ENCODE measurements at places on chromosomes 16 and 17.

GRCh38 chr17:80743181-80743771, 198.6 kb downstream of the RPTOR start:
- DNase-seq: no peak

DNA sequence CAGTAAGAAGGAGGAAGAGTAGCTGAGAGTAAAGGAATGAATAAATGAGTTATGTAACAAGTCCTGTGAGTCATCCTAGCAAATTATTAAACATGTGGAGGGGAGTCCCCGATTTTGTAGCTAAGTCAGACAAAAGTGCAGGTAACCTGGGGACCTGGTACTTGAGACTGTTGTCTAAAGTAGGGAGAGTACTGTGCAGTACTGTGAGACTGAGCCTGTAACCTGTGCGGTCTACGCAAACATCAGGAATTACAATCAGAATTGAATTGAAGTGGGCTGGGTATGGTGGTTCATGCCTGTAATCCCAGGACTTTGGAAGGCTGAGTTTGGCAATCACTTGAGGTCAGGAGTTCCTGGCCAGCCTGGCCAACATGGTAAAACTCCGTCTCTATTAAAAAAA, 35.7 kb downstream of the IKZF3 start:
- no peak for DNase-seq

DNA sequence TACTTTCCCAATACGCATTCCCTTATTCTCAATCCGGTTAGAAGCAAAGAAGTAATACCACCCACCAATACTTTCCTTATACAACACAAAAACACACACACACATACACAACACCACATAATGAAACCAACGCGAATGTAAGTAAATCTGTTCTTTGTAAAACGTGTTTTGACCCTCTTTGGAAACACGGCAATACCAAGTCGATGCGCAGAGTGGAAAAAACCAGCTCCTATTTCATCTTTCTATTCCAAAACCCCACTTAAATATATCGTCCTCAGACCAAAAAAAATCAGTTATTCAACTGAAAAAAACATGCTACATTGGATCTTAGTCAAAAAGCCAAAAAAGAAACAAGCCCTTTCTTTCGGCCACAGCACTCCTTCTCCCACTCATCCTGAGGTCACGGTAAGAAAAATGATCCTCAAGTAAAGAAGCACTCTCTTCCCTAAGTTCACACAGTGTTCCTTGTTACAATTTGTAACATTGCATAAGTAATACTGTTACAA, 31.0 kb upstream of the ARL4D start:
- no peak for DNase-seq

DNA sequence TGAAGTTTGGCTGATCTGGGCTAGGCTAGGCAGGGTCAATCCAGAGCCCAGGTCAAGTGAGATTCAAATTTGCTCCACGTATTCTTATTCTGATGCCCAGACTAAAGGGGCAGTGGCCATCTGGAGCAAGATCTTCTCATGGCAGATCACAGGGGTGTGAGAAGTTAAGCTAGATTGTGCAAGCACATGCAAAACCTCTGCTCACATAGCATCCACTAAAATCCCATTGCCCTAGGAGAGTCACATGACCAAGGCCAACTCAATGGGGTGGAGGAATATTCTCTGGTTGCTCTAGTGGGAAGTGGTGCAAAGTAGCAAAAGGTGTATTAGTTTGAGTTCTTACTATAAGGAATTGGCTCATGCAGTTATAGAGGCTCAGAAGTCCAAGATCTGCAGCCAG, 318.4 kb upstream of the ASIC2 start:
- no peak for DNase-seq

- DNase-seq: no peak
These were observed 116.4 kb upstream of the RCVRN start for GRCh38 chr17:10021272-10021984.

- no peak for DNase-seq
These were observed 5.9 kb downstream of the TSPOAP1 start for GRCh38 chr17:58322581-58323185.

DNA sequence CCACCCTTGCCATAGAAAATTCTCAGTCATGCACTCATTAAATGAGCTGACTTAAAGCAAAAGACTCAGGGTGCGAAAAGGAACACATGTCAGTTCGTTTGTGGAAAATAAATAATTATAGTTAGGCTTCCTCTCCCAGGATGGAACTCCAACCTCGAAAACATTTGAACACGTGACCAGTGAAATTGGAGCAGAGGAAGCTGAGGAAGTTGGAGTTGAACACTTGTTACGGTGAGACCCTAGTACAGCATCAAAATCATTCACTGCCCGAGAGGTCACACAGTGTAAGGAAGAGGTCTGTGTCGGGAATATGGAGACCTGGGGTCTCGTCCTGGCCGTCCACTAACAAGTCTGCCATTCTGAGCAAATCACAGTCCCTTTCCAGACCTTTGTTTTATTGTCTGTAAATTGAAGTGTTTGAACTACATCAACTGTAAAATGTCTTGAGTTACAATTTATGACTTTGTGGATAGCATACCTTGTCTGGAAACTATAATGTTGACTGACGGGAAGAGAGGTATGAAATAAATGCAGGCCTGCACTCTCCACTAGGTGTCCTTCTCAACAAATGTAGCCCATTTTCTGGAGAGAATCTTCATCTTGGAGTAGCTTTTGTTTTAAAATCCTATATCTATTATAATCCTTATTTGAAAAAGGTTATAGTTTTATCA, 7.7 kb downstream of the PSMD7 start:
- DNase-seq: no peak

DNA sequence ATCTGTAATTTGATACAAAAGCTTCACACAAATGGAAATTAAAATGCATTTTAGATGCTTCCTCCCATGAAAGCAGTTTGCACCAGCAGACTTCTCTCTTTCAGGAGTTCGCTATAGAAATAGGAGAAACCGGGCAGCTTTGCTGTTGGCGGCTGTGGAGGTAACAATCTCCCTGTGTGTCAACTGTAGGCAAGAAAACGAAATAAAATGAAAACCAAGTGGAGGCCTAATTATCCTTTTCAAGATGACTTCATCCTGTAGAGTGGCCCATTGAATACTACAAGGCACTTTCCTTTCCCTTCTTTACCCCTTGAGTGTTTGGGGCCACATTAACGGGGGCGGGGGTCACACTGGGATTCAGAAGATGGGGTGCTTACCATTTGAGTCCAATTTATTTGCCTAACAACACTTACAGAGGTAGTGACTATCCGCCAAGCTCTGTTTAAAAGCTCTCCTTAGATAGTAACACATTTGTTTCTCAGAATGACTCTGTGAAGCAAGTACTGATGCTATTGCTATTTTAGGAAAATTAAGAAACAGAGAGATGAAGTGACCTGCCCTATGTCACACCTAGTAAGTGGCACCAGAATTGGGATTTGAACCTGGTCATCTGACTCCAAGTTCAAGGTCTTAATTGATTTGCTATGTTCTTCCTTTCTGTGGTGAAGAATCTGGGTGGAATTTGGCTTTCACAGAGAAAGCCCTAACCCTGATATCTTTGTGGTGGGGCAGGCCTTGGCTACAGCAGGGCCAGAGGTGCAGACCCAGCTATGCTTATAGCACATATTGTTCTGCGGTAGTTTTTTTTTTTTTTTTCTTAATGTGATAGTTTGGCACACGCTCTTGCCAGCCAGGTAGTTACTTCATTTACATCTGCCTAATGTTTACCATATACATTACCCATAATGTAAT, 125.5 kb upstream of the MPHOSPH6 start:
- DNase-seq: no peak

DNA sequence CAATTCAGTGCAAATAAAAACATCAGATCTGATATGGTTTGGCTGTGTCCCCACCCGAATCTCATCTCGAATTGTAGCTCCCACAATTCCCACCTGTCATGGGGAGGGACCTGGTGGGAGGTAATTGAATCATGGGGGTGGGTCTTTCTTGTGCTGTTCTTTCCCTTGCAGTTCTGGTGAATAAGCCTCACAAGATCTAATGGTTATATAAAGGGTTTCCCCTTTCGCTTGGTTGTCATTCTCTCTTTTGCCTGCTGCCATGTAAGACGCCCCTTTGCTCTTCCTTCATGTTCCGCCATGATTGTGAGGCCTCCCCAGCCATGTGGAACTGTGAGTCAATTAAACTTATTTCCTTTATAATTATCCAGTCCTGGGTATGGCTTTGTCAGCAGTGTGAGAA, 68.9 kb upstream of the NFAT5 start:
- DNase-seq: no peak

Measured in NCI-H2029 treated with DMSO at 0.1 percent for 48 hours (cell line).